ENCODE measurements at places on chromosomes 3 and 15. TPM values are rescaled to one million over a fixed set of nuclear protein-coding genes. Genes with fewer than 3 reads are reported as not detected.

The CHRNB4 gene
- not detected for total RNA-seq

The CFAP91 gene
- total RNA-seq: 0.92 TPM

The BCHE gene
- total RNA-seq: under 0.01 TPM

The EXD1 gene
- total RNA-seq: not detected

The FHIT gene
- total RNA-seq: 1.1 TPM

Data from pulmonary artery endothelial cell (primary cell).